ENCODE measurements at places on chromosomes 7 and 10.

DNA sequence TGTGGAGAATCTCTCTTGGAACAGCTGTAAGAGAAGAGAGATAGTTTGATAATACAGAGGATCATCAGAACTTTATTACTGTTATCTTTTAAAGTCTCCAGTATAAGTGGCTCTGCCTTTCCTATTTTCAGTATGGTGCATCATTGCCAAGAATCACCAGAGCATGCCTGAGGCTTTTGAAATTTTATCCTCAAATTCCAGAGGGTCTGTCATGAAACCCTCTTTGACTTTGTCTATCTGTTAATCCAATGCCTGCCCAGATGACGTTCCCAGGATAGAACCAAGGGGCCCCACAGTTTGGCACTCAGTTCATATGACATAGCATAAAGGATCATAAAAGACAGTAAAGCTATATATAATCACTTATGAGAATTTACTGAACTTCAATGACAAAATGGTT, 35.3 kb upstream of the SEMA3C start:
- no peak for DNase-seq

GRCh38 chr7:120939345-120939744, 11.2 kb upstream of the ING3 start:
- no peak for DNase-seq

- DNase-seq: peak; percentile 64
Observed at GRCh38 chr7:104980841-104981671, 32.9 kb upstream of the KMT2E start.

GRCh38 chr7:77383333-77383740, 32.8 kb downstream of the GSAP start:
- no peak for DNase-seq

GRCh38 chr10:132305654-132306342, 2.0 kb downstream of the STK32C start:
- no peak for DNase-seq

- no peak for DNase-seq
Observed at GRCh38 chr10:86122646-86123045, 243.9 kb downstream of the GRID1 start.

DNA sequence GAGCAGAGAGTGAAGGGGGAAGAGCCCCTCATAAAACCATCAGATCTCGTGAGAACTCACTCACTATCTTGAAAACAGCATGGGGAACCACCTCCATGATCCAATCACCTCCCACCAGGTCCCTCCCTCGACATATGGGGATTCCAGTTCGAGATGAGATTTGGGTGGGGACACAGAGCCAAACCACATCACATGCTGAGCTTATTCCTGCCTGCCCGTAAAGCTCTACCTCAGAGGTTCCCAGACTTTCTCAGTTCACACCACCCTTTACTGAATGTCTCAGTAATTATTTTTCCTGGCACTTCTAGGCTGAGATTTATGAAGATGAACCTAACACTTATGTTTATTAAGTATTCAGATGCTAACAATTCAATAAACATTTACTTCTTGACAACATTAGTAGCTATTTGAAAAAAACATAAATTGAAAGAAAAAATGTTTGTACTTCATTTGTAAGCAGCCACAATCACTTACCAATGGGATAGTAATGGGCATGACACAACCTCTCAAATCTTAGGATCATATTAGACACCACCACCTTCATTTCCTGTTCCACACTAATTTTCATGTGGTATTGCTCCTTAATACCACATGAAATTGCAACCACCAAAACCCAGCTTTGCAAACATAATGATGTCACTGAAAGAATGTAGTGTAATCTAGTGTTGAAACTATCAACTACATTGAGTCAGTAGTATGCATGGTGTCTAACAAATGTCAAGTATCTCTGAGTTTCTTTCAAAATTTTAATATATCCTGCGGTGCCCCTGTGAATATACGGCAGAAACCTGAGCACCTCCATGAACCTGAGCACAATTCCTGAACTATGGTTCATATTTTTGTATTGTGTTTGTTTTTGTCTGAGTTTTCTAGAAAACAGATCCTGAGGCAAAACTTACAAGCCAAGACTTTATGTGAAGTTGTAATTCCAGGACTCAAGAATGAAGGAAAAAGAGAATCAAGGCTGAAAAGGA, 4.5 kb upstream of the DGKI start:
- no peak for DNase-seq

DNA sequence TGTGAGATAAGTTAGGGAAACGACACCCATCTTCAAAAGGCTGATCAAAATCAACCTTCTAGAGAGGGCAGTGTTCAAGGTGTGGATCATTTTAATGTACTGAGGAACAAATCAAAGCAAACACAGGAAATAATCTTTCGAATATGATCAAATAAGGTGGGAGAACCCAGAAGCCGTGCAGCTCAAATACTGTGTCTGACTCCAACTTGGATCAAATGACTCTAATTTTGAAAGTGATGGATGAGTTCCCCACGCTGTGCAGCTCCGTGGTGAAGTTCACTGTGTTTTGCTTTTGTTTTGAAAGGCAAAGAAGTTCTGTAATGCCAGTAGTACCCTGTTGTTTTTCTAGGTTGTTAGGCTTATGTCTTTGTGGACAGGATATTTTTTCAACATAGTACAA, 250.9 kb downstream of the SFMBT2 start:
- no peak for DNase-seq

- DNase-seq: no peak
Observed at GRCh38 chr10:28774051-28774995, 97.0 kb downstream of the BAMBI start.

GRCh38 chr7:134293002-134293740, 23.6 kb downstream of the SLC35B4 start:
- DNase-seq: peak; percentile 20

GRCh38 chr7:158053183-158053915, 534.3 kb downstream of the PTPRN2 start:
- DNase-seq: no peak

DNA sequence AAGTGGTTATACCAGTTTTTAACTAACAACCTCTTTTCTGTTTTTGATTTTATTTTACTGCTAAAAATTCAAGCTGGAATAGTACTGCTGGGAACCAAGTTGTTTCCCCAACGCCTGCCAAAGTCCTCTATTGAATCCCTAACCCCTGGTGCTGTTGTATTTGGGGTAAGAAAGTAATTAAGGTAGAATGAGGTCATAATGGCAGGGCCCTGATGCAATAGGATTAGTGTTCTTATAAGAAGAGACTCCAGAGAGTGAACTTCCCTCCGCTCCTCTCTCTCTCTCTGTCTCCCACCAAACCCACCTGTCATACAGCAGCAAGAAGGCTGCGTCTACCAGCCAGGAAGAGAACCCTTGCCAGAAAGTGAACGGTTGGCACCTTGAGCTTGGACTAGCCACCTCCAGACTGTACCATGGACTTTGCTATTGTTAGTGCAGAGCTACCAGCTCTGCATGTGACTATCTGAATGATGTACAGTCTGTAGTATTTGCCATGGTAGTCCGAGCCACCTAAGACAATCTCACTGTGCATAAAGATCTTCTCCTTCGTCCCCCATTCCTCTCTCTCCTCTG, 86.5 kb upstream of the KLF6 start:
- DNase-seq: no peak

GRCh38 chr7:39721345-39721744, 98.0 kb downstream of the RALA start:
- no peak for DNase-seq

- DNase-seq: no peak
Observed at GRCh38 chr7:38448054-38448453, 174.6 kb upstream of the TARP start.

DNA sequence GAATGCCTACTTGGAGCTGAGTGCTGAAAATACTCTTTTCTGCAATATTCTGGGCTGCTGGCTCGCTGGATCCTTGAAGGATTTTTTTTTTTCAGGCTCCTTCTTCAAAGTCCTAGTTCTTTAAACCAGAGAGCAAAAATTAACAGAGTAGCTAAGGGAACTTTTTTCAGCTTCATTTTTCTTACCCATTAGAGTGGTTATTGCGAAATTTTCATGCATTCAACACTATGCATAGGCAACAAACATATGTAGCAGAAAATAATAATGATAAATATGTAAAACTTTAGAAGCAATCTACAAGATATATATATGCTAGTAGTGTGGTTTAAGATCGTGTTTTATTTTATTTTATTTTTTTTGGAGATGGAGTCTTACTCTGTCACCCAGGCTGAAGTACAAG, 264.6 kb downstream of the SFMBT2 start:
- DNase-seq: no peak

DNA sequence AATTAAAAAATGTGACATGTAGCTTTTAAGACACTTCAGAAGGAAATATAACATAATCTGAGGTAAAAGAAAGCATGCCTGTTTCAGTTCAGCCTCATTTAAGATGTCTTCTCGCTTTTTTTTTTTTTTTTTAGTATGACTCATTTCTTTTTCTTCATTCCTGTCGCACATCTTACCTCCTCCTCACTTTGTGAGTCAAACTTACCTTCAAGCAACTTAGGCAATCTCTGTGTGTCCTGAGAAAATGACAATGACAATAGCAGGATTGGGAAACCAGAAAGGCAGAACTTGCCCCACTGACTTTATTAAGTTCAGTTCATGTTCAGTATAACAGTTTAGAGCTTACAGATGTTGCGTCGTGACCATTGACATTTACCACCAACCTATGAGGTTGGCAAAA, 7.7 kb downstream of the PTN start:
- DNase-seq: no peak

DNA sequence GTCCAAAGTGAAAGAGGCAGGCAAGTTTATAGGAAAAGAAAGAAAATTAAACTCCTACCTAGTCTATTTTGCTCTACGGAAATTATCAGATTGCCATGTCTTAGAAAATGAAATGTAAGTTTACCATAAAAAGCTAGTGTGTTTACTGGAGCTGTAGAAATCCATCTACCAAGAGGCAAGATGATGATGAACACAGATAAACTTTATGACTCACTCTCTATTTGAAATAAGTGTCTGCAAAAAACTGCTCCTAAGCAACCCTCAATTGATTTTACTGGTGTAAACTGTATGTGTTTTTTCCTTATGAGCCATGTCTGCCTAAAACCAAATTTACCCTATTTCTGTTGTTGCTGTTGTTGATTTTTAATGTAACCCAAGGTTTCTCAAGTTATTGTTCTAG, 73.8 kb upstream of the TMEM106B start:
- DNase-seq: no peak

- DNase-seq: no peak
Observed at GRCh38 chr7:13016592-13017332, 329.3 kb downstream of the ARL4A start.

DNA sequence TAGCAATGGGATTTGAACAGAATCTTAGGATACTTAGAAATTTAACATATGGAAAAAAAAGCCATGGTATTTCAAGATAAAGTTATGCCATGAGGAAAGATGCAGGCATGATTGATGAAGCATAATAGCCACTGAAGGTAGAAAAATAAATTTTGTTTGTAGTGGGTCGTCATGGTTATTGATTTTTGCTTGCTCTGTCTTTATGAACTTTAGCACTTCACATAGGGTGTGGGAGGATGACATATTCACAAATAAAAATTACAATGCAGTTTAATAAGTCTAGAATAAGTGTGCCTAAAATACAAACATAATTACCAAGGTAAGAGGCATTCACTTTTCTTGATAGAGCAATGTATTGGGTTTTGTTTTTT, 129.1 kb upstream of the SEMA3E start:
- DNase-seq: no peak

DNA sequence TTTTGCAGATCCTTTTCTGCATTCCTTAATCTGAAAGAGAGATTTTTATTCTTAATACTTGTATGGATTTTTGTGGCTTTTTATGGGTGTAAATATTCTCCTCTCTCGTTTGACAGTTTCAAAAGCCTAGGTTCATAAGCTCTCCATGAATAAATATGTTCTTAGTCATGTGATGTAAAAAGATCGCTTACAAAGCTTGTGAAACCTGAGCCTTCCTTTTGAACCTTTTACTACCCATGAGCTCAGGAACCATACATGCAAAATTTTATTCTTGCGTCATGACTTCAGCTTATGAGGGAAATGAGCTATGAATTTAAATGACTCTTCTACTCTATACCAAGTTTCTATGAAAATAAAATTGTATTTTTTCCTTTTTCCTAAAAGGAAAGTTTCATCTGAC, 98.7 kb downstream of the POLL start:
- no peak for DNase-seq

GRCh38 chr10:115624448-115624847, 531.3 kb downstream of the ATRNL1 start:
- no peak for DNase-seq

GRCh38 chr7:135798095-135798494, 49.5 kb upstream of the FAM180A start:
- DNase-seq: no peak

GRCh38 chr10:57657164-57657765, 610.4 kb downstream of the IPMK start:
- DNase-seq: peak; percentile 16

- DNase-seq: no peak
Observed at GRCh38 chr10:100528123-100528886, 1.4 kb downstream of the NDUFB8 start.

DNA sequence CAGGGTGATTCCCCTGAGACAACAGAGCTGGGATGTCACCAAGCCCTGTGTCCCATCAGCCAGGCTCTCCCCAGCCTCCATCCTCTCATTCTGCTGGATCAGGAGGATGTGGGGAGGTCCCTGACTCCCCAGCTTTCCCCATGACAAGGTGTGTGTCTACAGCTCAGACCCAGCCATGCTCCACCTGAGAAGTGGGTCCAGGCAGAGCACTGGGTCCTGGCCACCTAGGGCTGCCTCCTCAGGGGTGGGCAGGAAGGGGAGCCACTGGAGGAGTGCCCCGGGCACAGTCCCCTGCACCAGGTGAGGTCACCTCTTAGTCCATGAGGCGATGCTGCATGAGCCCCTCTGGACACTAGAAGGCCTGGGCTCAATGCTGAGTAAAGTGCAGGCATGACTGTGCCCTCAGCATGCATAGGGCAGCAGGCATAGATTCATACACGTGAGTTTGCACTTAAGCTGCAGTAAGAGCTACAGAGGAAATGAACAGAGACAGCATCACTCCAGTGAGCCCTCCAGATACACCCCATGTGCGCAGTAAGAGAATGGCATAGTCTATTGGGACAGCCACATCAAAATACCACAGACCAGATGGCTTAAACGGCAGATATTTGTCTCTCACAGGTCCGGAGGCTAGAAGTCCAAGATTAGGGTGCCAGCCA, 48.3 kb downstream of the ALOX5 start:
- no peak for DNase-seq

- DNase-seq: no peak
Observed at GRCh38 chr10:27838901-27839300, 93.3 kb upstream of the MKX start.

- DNase-seq: no peak
Observed at GRCh38 chr7:112410092-112410491, 40.2 kb upstream of the IFRD1 start.

- no peak for DNase-seq
Observed at GRCh38 chr7:3260401-3260715, 40.7 kb upstream of the SDK1 start.

Measured in hippocampal formation (tissue), 2 donors.